ENCODE measurements at places on chromosomes 12 and 14.

- peak; percentile 37 for DNase-seq
These were observed 60.6 kb downstream of the SLC25A47 start for GRCh38 chr14:100383727-100384158.

DNA sequence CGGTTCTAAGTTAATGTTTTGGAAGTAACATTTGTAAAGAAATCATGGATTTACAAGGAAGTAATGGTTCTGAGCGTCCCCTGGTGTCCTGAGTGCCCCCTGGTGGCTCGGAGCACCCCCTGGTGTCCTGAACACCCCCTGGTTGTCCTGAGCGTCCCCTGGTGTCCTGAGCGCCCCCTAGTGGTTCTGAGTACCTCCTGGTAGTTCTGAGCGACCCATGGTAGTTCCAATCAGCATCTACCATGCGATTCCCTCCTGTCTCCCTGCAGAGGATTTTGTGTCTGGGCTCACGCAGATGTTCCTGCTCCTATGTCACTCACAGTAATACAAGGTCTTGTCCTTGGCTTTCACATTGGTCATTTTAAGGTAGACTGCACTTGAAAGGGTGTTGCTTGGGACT lies 1352.9 kb downstream of the TMEM121 start:
- DNase-seq, result no peak

- no peak for DNase-seq
These were observed 187.6 kb downstream of the NAV3 start for GRCh38 chr12:78018171-78018910.

DNA sequence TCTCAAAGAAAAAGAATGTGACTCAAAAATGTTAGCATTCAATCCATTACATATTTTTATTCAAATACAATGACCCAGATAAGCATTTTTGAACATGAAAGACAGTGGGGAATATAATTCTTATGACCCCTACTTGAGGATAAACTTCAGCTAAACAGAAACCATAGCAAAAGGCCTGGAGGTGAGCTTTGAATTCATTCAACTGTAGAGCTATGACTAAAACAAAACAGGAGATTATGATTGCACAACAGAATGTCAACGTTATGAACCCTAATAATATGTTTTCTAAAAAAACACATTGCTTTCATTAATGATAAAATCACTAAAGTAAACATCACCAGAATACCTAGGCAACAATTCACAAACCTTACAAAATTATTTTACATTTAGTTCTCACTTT lies 27.8 kb downstream of the EFCAB11 start:
- no peak for DNase-seq

Data from activated CD8-positive, alpha-beta memory T cell treated with anti-CD3 and anti-CD28 coated beads for 4 hours (primary cell).